ENCODE measurements at places on chromosomes 13 and 19.

DNA sequence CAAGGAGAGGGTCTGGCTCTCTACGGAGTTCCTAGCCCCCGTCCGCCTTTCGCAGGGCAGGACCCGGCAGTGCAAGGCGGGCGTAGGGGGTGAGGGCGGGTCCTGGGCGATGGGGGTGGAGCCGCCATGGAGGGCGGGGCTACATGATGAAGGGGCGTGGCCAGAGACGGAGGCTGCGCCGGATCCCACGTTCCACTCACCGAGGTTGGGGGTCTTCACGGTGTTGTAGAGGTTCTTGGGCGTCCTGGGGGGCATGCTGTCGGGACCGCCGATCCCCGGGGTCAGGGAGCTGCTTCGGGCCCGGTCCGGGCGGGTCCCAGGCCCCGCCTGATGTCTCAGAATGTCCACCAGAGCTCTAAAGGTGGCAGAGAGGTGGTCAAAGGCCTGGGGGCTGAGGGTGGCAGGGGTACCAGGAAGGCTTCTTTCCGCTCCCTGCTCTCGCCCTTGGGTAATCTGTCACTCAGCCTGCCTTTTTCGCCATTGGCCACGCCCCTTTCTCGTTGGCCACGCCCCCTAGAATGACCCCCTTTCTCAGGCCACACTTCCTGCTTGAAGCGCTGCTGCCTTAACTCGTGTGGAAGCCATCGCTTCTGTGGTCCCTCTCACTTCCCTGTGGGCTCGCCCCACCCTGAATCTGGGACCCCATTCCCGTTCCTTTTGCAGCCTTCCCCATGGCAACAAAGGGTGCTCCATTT, 2.5 kb downstream of the SHISA7 start:
- DNase-seq, result no peak

- DNase-seq, result no peak
These were observed 22.6 kb downstream of the ZSWIM4 start for GRCh38 chr19:13817615-13818371.

GRCh38 chr19:5844456-5845433, 5.2 kb upstream of the FUT6 start:
- DNase-seq, result no peak

- DNase-seq, result no peak
These were observed 26.5 kb downstream of the CEBPG start for GRCh38 chr19:33399745-33400681.

- no peak for DNase-seq
These were observed 698 bp downstream of the BLOC1S3 start for GRCh38 chr19:45179072-45179891.

DNA sequence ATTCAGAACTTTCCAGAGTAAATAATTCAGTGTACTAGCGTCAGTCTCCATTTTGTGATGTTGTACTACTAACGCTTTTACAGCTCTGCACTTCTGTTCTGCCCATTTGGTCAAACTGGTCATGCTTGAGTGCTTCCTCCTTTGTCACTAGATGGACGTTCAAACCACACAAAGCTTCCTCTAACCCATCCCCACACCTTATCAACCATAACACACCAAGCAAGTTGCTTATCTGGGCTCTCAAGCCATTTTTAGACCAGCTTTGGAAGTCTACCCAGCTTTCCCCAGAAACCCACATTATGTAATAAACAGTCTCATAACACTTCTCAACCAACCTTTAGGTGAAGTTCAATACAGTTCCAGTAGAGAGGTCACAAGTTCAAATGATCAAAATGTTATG, 2.3 kb upstream of the ZNF347 start:
- DNase-seq, result no peak
